ENCODE measurements at places on chromosomes 3 and 15.

GRCh38 chr15:42146551-42147430 is 9.6 kb downstream of the PLA2G4F start:
- DNase-seq = no peak

DNA sequence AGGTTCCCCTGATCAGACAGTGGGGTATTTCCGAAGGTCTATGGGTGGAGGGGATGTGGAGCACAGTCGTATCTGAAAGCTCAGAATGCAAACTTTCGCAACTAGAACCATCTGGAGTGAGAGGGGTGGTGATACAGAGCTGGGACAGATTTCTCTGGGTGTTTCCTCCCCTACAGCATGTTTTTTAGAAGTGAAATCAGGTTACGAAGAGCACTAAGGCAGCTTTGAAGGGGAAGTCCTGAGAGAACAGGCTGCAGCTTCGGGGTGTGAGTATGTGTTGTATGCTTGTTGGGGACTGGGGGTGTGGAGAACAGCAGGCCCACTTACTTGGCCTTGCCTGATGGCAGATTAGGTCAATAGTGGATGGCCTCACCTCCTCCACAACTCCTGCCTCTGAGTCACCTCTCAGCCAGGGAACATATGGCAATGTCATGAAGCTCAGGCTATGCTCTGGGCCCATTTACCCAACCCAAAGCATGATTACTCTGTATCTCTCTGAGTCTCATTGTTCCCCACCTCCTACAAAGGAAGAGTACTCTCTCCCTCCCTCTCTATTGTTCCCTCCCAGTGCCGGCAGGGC is 107.2 kb upstream of the RASGRP1 start:
- no peak for DNase-seq

- no peak for DNase-seq
These were observed 5.4 kb downstream of the TGFBR2 start for GRCh38 chr3:30611613-30612436.

- no peak for DNase-seq
These were observed 3.0 kb downstream of the SELENOT start for GRCh38 chr3:150605998-150606641.

- DNase-seq = no peak
These were observed 6.9 kb downstream of the RPL15 start for GRCh38 chr3:23923786-23924185.

- DNase-seq = no peak
These were observed 31.1 kb upstream of the PPIB start for GRCh38 chr15:64193971-64194370.

GRCh38 chr3:71208211-71209095 is 375.1 kb downstream of the FOXP1 start:
- DNase-seq = no peak

Data from HCT116 (cell line).